ENCODE measurements at places on chromosomes 2 and 18.
A peak's percentile ranks its signal among the peaks of the same experiment; 100 is the strongest.

- DNase-seq, result peak; percentile 85
These were observed 569 bp downstream of the PDK1 start for GRCh38 chr2:172556284-172557033.

GRCh38 chr2:240205348-240205747, 64.9 kb upstream of the OTOS start:
- peak; percentile 85 for DNase-seq

GRCh38 chr2:40213619-40214018, 238.3 kb downstream of the SLC8A1 start:
- DNase-seq, result no peak

GRCh38 chr2:216195565-216196029, 86.4 kb downstream of the XRCC5 start:
- peak; percentile 90 for DNase-seq

- no peak for DNase-seq
These were observed 19.3 kb downstream of the GALNT13 start for GRCh38 chr2:153891051-153891450.

- DNase-seq, result no peak
These were observed 71.9 kb downstream of the RNF152 start for GRCh38 chr18:61820882-61821281.

DNA sequence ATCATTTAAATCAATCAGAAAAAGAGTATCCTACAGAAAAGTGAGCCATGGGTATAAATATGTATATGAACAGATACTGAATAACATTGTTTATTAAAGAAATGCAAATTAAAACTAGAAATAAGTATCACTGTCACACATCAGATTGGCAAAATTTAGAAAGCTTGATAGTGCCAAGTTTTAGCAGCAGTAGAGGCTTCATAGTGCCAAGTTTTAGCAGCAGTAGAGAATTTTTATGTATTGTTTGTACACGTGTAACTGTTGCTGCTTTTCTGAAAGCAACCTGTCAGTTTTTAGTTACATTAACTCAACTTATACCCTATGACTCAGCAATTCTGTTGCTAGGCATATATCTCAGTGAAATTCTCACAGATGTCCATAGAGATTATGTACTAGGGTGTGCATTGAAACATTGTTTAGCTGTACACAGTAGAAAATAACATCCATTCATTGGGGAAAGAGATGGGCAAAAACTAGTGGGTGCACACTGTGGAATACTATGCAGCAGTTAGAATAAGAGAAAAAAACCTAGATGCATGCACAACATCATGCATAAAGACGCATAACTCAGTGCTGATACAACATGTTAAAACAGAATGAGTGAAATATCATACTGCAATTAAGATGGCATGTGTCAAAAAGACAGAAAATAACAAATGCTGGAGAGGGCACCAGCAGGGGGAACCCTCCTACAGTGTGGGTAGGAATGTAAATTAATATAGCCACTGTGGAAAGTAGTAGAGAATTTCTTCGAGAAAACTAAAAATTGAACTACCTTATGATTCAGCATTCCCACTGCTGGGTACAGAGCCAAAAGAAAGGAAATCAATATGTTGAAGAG, 294.5 kb upstream of the NT5C1B start:
- peak; percentile 61 for DNase-seq

DNA sequence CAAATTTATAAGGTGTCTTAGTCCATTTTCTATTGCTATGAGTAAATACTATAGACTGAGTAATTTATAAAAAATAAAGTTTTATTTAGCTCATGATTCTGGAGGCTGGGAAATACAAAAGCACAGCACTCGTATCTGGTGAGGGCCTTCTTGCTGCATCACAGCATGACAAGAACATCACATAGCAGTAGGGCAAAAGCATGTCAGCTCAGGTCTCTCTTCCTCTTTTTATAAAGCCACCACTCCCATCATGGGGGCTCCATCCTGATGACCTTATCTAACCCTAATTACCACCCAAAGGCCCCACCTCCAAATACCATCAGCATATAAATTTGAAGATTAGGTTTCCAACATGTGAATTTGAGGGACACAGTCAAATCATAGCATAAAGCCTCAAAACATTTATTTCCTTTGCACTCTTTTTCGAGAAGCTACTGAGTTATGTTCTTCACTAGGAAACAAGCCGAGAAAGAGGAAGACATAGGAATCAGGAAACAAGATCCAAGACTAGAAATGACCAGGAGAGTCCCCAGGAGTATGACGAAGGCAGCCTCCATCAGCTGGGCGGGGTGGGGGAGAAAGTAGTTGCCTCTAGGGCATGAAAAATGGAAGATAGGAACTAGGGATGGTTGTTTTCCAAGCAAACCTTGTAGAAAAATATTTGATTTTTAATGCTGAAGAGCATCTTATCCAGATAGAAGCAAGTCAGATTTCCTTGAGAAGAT, 24.1 kb upstream of the NABP1 start:
- no peak for DNase-seq

DNA sequence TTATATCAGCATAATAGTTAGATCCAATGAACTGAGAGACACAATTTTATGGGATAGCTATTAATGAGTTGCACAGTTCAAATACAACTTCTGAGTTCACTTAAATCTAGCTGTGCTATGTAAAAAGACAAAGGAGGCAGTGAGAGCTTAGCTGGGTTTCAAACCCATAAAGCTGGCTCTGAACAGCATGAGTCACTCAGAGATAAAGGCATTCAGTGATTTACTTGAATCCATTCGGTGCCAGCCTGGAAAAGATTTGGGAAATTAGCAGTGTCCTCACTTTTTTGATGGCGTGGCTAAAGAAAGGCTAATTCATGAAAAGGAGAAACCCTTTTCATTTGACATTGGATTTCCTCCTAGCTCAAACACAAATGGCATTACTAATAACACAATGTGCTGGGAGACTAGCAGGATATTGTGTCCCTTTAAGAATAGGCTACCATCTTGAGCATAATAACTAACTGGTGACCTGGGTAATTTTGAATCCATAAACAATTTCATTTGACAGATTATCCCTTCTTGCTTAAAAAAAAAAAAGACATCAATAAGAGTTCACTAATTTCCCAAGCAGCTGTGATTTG, 98.4 kb upstream of the NEUROD1 start:
- peak; percentile 15 for DNase-seq

GRCh38 chr2:181944164-181944913, 41.3 kb upstream of the PPP1R1C start:
- DNase-seq, result no peak

GRCh38 chr2:224333726-224334482, 68.0 kb downstream of the FAM124B start:
- peak; percentile 26 for DNase-seq

- DNase-seq, result no peak
These were observed 64.0 kb upstream of the STK39 start for GRCh38 chr2:168311261-168311910.

DNA sequence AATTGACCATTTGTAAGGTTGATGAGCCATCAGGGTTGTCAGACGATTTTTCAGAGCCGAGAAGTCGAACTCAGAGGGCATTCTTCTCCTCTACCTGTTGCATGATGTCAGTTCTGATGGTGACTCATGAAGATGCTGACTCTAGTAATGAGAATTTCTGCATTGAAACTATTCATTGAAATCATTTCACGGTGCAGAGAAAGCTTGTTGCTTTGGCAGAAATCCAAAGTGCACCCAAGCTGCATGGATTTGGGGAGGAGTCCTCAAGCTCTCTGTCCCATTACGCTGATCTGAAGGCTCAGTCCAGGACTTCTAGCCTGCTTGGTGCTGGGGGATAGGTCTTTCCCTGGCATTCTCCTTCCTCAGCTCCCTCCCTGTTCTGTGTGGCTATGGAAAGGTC, 125.7 kb upstream of the PXDN start:
- peak; percentile 6 for DNase-seq

DNA sequence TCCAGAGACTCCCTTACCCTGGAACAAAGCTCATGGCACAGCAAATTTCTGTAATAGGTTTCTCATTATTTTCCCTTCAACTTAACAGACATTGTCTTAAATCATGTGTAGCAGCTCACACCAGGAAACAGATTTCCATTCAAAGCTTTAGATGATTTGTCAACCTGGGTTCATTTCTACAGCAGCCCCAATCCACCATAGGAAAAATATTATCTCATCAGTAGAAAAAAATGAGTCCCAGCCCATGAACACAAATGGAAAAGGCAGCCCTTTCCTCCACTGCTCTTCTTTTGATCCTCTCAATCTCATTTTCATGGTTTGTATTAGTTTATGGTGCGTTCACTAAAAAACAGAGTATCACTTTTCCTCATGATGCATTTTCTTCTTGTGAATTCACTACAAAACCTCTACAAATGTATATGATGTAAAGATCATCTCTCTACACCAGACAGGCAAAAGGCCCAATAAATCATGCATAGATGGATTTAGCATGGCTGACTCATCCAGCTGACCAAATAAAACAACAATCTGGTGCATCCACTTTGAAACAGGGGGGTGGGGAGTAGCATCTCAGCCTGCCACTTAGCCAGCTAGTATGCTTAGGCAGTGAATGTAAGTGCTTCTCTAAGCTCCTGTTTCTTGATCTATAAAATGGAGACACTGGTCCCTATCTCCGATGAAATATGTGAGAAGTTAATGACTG, 78.6 kb downstream of the SATB2 start:
- DNase-seq, result peak; percentile 42

GRCh38 chr2:10297191-10297830, 5.4 kb upstream of the HPCAL1 start:
- no peak for DNase-seq

Data from GM23248 (cell line).